ENCODE measurements at places on chromosomes 2 and 18.

DNA sequence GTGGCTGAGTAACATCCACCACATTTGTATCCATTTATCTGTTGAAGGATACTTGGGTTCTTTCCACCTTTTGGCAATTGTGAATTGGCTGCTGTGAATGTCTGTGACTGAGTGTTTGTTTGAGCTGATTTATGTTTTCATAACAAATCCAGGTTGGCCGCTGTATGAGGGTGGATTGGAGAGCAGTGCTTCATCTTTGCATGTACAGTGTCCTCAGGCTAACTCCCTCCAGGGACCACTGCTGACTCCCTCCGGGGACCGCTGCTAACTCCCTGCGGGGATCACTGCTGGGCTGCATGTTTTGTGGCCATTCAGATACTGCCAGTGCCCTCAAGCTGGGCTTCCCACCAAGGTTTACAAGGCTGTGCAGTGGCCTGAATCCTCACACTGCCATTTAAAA lies 10.2 kb downstream of the BOK start:
- no peak for DNase-seq

- DNase-seq, result no peak
Measured at GRCh38 chr2:131055169-131056065, 37.8 kb downstream of the FAM168B start.

GRCh38 chr18:41765460-41765859 lies 189.6 kb upstream of the PIK3C3 start:
- DNase-seq, result no peak

- no peak for DNase-seq
Measured at GRCh38 chr2:143142598-143142997, 13.4 kb downstream of the ARHGAP15 start.

DNA sequence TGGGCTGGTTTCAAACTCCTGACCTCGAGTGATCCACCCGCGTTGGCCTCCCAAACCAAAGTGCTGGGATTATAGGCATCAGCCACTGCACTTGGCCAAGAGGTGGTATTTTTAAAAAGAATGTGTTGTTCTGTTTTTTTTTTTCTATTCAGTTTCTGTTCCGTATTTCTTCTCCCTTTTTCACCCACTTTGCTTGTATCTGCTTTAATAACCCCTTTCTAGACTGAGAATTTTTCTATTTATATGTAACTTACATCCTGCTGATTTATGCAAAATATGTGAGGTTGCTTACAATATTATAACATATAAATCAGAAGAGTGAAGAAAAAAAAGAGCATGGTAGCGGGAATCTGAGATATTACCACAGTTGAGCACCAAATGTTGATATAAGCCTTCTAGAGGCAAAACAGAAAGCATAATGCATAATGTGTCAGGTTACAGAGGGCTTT lies 17.2 kb upstream of the LYPD6B start:
- DNase-seq, result no peak

Data from RCC 7860 (cell line).